NCI-H1417 (cell line): ENCODE measurements at places on chromosomes 16 and 17.

- peak; percentile 80 for DNase-seq
These were observed 468.1 kb downstream of the SOX9 start for GRCh38 chr17:72588961-72589360.

DNA sequence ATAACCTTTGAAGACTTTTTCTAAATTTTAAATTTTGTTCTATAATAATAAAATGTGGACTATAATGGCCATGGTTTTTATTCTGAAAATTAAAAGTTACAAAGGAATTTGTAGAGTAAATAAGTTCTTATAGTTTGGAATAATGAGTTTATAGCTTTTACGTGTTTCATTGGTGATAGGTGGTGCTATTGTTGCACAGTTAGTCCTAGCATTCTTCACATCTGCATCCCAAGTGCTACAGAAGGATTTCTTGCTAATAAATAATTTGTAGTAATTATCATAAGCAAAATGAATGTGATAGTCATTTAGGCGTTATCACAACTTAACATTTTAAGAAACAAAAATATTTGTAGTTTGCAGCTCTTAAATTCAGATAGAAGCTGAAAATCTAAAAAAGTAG is 67.9 kb downstream of the BCAS3 start:
- no peak for DNase-seq

DNA sequence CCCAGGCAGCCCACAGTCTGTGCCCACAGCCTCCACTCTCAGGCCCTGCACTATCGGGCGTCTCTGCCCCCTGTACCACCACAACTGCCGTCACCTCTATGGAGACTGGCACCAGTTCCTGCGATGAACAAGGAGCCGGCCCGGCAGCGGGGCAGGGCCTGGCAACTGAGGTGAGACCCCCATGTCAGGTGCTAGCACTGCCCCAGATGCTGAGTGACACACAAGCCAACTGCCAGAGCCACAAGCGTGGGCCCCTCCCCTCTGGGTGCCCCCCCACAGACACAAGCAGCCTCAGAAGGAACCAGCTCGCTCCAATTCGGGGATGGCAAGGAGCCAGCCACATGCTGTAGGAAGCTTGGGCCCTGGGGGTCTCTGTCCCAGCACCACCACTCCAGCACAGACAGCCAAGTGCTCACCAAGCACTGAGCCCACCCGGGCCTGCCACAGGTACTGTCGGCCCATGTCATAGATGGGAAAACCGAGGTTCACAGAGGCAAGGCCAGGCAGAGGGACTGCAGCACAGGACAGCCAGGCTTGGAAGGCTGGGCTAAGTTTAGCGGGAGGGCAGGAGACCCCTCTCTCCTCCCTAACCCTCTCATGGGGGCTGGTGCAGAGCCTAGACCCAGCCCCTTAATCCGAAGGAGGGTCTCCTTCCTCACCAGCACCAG is 1.5 kb upstream of the PVALEF start:
- DNase-seq = no peak

DNA sequence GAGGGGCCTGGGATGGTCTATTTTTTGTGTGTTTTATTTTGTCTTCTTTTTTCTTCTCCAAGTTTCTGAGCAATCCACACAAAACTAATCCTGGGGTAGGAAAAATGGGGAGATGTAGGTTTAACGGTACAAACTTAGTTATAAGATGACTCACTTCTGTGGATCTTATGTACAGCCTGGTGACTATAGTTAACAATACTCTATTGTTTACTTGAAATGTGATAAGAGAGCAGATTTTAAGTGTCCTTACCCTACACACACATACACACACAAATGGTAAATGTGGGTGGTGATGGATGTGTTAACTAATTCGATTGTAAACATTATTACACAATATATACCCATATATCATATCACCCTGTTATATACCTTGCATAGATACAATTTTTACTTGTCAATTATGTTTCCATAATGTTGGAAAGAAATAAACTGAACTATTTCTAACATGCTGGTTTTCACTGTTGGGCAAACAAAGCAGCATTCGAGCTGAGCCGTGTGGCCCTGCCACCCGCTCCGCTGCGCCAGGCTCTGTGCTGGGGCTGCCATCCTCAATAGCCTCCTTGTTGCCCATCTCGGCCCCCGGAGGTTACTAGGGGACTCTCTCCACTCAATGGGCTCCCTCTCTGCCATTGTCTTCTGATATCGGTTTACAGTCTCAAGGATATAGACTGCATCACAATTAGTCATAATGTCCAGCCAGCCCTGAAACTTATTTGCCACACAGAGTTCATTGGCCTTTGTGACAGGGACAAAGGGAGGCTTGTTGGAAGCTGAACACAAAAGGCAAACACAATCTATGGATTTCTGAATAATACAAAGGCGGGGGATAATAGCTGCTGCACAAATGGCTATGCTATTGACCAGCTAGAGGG is 380.3 kb upstream of the MAF start:
- no peak for DNase-seq

- peak; percentile 50 for DNase-seq
These were observed 60.0 kb upstream of the MPHOSPH6 start for GRCh38 chr16:82229800-82230619.

GRCh38 chr16:69909760-69910159 is 41.4 kb upstream of the CLEC18A start:
- DNase-seq = no peak

DNA sequence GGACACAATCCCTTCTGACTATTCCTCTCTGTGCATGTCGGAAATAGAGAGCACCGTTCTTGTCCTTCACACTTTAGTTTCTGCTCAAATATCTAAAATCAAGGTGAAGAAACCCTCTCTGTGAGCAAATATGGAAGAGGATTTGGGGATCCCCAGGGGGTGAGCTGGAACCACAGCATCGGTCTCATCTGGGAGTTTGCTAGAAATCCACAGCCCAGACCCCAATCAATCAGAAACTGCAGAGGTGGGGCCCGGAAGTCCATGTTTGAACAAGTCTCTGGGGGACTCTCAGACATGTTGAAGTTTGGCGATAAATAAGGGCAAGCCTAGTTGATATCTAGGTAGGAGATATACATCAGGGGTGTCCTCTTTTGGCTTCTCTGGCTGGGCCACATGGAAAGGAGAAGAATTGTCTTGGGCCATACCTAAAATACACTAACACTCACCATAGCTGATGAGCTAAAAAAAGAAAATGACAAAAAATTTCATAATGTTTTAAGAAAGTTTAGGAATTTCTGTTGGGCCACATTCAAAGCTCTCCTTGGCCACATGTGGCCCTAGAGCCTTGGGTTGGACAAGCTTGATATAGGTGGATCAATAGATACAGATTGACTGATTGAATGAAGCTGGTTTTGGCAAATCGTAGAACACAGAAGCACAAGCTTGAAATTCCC is 168.0 kb upstream of the FOXF1 start:
- DNase-seq = no peak

- no peak for DNase-seq
These were observed 9.5 kb upstream of the NDEL1 start for GRCh38 chr17:8426094-8426720.

DNA sequence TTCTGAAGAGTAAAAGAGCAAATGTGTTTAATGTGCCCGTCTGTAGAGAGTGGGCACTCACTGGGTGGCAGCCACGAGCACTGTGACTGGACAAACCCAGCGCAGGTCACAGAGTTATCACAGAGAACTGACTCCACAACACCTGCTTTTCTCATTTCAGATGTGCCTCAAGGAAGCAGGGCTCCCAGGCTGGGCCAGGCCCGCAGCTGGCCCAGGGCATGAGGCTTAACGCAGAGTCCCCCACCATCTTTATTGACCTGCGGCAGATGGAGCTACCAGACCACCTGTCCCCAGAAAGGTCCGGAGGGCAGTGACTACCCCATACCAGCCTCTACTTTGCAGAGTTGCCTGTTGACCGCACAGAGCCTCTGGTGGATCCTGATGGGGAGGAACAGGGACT is 11.9 kb downstream of the DNAAF8 start:
- DNase-seq = no peak

DNA sequence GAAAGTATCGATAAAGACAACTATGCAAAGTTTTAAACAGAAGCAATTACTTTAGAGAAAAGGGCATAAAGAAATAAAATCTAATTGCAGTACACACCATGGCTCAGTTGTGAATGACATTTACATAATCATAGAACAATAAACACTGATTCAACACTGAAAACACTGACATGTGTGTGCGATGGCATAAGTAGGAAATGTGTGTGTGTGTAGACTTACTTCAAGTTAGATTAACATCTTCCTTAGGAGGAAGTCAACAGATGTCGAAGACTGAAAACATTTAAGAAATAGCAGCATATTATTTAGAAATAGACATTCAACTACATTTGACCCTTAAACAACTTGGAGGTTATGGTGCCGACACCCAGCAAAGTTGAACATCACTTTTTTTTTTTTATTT is 172.4 kb downstream of the STX8 start:
- DNase-seq = no peak

- peak; percentile 72 for DNase-seq
These were observed 15.7 kb downstream of the ELAC2 start for GRCh38 chr17:13001991-13002615.

- no peak for DNase-seq
These were observed 52.1 kb downstream of the USP10 start for GRCh38 chr16:84751947-84752346.

- DNase-seq = no peak
These were observed 8.2 kb upstream of the BRD7 start for GRCh38 chr16:50377001-50377400.

GRCh38 chr17:80961541-80962330 is 29.9 kb upstream of the CHMP6 start:
- DNase-seq = peak; percentile 53

DNA sequence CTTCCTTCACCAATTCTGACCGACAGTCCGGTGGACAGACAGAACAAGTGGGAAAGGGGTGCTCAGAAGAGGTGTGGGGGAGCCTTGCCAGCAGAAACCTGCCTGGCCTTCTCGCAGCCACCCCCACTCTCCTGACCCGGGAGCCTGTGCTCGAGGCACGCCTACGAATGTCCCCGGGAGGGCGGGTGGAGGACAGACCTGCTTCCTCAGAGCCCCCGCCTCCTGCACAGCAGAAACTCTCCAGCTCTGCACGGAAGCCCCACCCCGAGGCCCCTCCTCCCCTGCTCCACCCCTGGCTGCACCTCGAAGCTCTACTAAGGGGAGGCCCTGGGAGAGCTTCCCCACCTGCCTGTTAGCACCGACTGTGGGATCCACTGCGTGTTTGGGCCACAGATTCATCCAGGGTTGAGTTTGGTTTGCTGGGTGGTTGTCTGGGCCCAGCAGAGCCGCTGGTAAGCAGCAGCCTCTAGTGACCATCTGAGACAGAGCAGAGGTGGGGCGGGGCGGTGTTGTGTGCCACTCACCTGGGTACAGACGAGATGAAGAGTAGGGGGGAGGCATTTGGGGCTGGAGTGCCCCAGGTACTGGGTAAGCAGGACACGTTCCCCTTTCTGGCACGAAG is 6.2 kb downstream of the TAF1C start:
- no peak for DNase-seq

DNA sequence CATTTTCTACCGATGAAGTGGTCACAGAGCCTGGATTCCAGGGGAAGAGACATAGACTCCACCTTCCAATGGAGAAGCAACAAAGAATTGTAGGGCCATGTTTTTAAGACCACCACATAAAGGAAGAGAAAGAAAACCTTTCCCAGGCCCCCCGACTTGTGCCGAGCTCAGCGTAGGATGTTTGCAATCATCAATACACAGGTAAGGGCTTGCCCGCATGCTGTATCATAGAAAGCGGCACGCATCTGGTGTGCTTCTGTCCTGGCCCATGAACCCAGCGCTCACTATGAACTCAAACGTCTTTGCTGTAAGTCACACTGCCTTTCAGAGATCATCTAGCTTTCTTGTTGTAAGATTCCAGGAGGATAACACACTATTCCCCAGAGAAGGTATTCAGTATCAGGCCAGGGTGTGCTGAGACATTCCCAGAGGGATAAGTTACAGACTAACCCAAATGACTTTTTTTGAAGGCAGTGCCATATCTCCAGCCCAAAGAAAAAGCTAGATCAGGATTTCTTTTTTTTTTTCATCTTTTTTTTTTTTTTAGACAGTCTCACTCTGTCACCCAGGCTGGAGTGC is 79.5 kb upstream of the RPL38 start:
- no peak for DNase-seq

DNA sequence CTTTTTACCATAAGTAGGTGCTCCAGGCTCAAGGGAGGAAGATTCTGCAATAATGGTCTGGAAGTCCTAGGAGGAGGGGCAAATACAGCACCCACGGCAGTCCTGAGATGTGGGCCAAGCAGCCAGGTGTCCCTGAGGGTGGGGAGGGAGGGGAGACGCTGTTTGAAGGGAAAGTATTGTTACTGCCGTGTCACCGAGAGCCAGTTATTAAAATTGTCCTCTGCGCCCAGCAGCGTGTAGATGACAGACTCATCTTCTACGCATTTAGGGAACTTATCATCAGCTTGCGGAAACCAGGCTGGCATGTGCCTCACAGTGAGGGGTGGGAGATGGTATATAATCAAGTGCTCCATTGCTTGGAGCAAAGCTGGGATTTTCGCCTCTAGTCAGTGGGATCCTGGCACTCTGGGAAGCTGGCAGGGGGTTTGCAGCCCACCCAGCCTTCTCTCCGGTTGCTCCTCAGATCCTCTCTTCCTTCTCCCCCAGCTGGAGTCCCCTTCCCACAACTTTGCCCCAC is 104.6 kb downstream of the OR1D5 start:
- DNase-seq = peak; percentile 7

DNA sequence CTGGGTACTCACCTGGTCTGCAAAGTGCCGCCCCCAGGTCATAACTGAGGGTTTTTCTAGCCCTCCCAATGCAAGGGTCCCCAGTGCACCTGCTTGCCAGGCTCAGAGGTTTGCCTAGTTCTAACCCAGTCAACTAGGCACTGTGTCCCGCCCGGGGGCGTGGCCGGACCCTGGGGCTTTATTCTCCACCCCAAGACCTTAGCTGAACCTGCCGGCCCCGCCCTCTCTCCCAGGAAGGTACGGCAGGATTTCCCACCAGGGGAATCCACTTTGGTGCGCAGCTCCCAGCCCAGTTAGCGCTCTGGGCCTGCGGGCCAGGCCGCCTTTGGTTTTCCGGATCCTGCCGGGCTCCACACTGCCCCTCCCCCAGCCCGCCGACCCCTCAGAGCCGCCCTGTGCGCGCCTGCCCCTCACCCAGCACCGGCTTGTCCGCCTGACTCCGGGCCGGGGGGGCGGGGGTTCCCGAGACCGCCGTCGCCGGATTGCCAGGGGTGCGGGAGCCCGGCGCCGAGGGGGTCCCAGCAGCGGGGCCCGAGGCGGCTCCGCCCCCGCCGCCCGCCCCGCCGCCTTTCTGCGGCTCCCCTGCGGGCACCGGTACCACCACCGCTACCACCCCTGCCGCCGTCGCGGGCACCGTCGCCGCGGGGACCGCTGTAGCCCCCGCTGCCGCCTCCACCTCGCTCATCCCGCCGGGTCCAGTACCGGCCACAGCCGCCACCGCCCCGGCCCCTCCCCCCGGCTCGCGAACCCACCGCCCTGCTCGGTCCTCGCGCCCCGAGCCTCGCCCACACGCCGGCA is 424 bp downstream of the YBX2 start:
- peak; percentile 44 for DNase-seq

DNA sequence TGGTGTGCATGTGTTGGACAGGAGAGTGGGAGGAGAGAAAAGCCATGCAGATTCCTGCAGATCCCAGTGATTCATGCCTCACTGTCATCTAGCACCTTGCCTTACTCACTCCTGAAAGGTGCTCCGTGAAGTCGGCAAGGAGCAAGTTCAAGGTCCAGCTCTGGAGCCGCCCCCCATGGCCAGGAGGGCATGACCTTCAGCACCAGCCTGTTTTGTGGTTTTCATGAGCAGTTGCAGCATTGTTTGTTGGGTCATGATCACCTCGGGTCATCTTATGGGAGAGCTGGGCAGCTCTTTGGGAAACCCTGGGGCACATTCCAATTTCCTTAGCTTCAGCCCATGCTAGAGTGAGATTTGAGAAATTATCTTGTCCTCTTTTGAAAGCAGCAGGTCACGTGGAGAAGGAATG is 137.5 kb upstream of the IRX3 start:
- DNase-seq = no peak
